ENCODE measurements at places on chromosomes 7 and 10.

DNA sequence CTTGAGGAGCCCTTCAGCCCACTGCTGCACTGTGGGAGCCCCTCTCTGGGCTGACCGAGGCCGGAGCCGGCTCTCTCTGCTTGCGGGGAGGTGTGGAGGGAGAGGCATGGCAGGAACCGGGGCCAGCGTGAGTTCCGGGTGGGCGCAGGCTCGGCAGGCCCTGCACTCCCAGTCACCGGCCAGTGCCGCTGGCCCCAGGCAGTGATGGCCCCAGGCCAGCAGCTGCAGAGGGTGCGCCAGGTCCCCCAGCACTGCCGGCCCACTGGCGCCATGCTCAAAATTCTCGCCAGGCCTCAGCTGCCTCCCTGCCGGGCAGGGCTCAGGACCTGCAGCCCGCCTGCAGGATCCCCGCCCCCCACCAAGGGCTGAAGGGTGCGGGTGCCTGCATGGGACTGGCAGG lies 128.4 kb upstream of the STARD3NL start:
- DNase-seq = no peak

DNA sequence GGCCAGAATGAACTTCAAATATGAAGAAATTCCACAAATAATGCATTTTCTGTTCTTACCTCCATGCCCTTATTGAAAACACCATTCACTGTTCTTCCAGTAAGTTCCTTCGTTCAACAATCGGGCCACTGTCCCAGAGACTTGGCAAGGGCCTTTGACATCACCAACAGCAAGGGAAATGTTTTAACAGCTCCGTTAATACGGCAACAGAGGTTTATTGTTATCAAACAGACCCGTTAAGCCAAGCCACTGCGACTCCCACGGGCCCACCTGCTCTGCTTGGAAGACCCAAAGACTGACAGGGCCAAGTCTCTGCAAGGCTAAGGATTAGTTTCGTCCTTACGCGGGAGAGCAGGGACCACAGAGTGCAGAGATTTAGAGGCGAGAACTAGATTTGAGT lies 43.4 kb upstream of the LYZL1 start:
- no peak for DNase-seq

GRCh38 chr7:157977717-157978496 lies 609.7 kb downstream of the PTPRN2 start:
- no peak for DNase-seq

GRCh38 chr7:122046402-122046801 lies 97.6 kb downstream of the AASS start:
- DNase-seq = no peak

- no peak for DNase-seq
Measured at GRCh38 chr7:70189776-70190175, 591.5 kb downstream of the AUTS2 start.

DNA sequence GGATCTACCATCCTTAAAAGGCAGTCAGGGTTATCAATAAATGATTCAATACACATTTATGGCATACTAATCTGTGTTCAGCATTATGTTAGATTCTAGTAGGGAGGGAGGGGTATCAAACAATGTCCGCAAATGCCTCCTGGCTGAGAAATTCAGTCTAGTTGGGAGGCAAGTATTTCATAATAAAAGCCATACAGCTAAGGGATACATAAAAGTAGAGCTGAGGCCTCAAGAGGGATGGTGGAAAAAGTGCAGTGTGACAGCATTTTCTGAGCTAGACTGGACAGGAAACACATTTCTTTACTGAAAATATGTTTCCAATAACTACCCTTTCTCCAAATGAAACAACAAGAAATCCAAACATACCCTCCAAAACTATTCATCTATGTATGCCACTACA lies 152.8 kb upstream of the LRRN3 start:
- no peak for DNase-seq

DNA sequence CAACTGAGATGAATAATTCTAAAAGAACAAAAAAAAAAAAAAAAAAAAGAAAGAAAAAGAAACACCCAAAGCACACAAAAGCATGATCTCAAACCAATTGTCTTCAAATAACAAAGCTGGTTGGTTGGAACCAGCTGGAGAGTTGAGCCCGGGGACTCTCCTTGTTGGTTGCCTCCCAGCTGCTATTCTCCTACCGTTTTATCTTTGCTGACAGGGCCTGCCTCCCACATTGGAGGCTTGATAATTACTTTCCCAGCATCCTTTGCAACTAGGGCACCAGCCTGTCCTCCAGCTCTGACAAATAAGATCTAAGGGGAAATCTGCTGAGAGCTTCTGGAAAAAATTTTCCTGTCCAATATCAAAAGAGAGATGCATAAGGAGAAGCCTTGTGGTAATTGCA lies 6.8 kb downstream of the PON1 start:
- no peak for DNase-seq

DNA sequence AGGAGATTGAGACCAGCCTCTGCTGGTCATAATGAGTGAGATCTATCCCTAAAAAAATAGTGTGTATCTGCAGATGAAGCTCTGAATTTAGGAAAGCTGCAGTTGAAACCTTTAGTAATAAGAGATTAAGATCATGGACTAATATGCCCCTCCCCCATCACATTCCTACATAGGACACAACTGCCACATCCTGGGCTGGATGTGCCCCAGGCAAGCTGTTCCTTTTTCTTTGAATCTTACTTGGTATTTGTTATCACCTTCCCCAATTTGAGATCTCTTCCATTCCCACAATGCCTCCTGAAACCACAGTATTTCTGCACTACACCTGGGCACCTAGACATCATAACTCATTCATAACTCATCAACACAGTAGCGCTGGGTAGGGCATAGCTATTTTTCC lies 74.1 kb downstream of the DOCK1 start:
- no peak for DNase-seq

GRCh38 chr10:43902842-43903241 lies 254.2 kb upstream of the ZNF32 start:
- no peak for DNase-seq

DNA sequence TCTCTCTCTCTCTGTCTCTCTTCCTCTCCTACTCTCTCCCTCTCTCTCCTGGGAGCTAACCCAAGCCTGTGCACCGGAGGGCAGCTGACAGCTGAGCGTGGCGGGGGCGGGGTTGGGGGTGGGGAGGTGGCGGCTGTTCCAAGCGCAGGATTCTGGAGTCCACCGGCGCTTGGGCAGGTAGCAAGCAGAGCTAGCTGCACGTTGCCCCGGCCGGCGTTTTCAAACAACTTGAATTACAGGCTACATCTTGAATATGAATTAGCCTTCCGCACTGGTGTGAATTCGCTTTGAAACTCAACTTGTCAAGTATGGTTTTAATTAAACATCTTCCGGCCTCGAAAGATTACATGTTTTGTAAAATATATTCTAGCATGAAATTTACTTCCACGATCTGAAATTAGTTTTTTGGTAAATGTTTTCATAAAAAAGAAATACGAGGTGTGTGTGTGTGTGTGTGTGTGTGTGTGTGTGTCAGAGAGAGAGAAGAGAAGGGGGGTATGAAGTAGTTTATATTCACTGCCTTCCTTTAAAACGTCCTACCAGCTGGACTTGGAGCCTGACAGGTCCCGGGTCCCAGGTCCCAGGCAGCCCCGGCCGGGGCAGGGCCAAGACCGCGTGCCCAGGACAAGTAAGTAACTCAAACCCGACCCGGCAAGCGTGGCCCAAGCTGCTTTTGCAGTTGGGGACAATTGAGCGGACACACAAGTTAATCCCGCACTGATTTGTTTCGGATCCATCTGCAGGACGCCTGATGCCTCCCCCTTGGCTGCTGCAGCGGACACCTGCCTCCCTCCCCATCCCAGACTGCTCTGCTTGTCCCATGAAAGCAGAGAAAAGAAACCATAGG lies 9.0 kb upstream of the DLX6 start:
- no peak for DNase-seq

Data from adrenal gland (tissue), 19 donors.